ENCODE measurements at places on chromosomes 7 and 10.

DNA sequence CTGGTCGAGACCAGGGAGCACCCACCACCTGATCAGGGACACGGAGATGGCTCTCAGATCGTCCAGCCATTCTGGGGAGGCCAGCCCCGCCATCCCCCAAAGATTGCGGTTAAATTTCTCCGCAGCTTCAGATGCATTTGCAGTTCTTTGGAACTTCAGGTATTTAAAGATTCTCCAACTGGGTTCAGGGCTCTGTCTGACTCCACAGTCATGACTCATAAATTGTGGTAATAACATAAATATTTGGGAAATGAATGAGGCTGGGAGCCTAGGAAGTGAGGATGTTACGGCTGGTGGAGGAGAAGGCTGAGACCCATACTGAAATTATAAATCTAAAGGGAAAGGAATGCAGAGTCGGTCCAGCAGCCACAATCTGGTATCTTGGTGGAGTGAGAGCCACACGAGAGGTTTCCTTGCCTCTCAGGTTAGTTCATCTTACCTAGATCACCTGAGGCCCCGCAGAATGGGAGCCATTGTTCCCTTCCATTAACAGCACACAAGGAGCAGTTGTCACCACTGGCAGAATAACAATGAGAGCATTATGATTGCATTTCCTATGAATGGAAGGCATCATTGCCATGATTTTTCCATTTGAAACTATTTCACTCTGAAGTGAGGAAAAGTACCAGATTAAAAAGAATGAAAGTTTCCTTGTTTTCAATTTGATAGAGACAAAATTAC, 26.7 kb upstream of the DNAJB6 start:
- no peak for DNase-seq

- DNase-seq = no peak
Observed at GRCh38 chr7:142329062-142329790, 71.4 kb upstream of the PRSS58 start.

GRCh38 chr7:89966067-89966664, 188.1 kb upstream of the STEAP1 start:
- DNase-seq = no peak

DNA sequence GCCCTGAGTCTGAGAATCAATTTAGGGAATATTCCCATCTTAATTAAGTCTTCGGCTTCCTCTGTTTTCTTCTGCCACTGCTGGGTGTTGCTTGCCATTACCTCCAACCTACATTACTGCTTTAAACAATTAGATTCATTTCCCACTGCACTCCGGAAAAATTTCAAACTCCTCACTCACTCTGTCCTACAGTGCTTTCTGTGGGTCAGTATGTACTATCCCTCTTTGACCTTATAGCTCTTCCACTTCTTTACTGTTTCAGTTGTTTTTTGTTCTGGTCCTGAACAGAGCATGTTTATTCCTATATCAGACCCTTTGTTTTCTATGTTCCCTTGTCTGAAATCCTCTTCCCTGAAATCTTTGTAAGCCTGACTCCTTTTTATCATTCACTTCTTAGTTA, 160.6 kb downstream of the MAGI2 start:
- no peak for DNase-seq

Data from stimulated activated CD4-positive, alpha-beta T cell treated with anti-CD3 and anti-CD28 coated beads, TNF-alpha, amount 100 ng/mL, for 24 hours (primary cell).